Stimulated activated CD4-positive, alpha-beta T cell treated with anti-CD3 and anti-CD28 coated beads, Interleukin-4, amount 100 ng/mL, for 1 hour (primary cell): ENCODE measurements at places on chromosomes 12 and 14.

DNA sequence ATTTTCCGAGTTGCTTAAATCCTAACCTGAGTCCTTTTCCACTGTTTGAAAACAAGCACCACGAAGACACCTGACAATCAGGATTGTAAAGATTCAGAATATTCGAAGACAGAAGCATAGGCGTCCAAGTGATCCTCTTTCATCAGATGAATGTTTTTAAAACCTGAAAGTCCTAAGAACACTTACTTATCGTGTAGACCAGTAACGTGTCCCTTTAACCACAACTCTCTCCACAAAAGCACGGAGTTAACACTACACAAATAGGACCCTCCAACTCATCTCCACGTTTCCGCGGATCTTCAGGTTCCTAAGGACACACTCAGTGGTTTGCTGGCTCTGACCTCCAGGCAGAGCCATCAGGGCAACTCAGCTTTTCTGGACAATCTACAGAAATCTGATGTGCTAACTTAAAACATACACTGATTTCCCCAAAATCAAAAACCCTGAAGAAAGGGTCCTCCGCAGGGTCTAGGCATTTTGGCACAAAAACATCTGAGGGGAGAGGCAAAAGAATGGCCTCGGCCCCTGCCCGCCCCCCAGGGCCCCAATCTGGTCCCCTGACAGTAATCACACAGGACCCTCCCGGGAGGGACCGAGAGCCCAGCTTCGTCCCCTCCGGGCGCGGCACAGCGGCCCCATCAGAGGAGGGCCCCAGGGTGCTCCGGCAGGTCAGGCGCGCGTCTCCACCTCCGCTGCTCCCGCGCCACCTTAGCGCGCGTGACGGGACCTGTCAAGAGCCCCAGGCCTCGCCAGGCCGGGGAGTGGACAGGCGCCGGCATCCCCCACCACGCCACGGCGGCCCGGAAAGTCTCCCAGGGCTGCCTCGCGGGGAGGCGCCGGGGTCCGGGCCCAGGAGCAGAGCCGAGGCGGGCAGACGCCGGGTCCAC is 925 bp downstream of the DICER1 start:
- peak; percentile 38 for DNase-seq

DNA sequence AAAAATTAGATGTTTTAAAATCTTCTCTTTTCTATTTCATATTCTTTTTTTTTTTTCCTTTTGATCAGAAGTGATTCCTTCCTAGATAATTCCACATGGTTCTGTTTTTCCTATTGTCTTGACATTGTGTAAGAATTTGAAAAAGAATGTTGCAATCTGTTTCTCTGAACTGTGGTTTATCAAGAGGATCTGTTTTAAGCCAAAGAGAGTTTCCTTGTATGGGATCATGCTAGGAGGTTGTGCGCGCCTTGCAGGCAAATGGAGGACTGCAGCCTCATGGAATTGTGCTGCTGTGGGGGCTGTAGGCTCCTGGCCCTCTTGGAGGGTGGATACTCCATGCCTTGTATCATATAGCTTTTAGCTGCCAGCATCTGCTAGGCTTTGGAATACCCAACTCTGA is 43.3 kb upstream of the MBIP start:
- DNase-seq: no peak

DNA sequence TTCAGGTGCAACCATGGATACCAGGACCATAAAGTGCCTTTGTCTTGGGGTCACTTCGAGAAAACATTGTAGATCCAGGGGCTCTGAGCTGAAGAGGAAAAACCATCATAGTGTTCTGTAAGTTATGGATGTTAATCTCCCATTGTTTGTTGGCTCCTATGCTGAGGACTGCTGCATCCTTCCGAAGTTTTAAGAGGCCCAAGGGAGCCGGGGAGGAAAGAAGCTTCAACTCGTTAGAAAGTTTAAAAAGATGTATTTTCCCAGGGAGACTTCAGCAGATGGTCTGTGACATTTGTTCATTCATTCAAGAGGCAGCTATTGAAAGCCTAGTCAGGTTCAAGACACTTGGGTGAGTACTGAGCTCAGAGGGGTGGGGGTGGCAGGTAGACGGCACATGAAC is 378.8 kb upstream of the TBX3 start:
- DNase-seq: no peak

GRCh38 chr12:120132863-120133385 is 16.4 kb upstream of the RAB35 start:
- no peak for DNase-seq

DNA sequence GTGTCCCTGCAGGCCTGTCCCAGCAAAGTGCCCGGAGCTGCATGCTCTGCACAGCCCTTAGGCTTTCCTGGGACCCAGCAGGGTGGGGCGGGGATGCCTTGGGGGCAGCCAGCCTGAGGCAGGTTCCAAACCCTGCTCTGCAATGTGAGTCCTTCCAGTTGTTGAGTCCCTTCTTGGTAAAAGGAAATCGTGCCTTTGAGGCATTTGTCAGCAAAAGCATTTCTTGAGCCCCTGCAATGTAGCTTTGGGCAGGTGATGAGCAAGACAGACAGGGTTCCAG is 38.1 kb upstream of the TRAF3 start:
- no peak for DNase-seq

GRCh38 chr12:67651132-67651695 is 2.7 kb downstream of the DYRK2 start:
- DNase-seq: no peak

GRCh38 chr12:26128168-26128567 is 3.3 kb upstream of the BHLHE41 start:
- no peak for DNase-seq

GRCh38 chr14:37900561-37900960 is 305.1 kb downstream of the TTC6 start:
- DNase-seq: no peak

DNA sequence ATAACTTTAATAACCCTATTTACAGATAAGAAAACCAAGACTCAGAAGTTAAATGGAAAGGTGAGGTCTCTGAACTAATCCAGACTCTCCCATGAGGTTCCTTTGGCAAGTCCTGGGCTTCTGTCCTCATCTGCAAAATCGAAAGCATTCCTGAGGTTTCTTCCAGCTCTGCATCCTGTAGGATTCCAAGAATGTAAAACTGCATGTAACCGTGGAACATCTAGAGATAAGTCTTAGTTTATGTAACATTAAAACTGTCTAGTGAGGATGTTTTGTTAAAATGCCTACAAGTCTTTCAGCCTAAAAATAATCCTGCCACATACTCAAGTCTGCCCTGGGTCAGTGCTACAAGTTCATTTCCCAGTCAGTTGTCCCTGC is 7.3 kb upstream of the ITFG2 start:
- DNase-seq: no peak

GRCh38 chr12:61757831-61758505 is 502.2 kb upstream of the USP15 start:
- no peak for DNase-seq

DNA sequence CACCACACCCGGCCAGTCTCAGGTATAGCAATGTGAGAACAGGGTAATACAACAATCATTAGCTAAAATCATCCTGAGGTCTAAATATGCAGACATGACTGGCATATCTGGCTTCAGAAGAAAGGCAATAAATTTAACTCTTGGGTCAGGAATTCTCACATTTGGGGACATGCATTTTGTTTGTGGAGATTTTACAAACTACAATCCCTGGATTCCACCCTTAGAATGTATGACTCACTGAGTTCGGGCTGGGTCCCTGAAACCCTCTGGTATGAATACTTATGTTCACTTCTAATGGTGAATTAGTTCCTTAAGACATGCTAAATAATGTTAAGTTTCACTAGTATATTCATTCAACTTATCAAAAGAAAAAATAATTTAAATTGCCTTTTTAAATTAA is 98.9 kb upstream of the HMGA2 start:
- no peak for DNase-seq

DNA sequence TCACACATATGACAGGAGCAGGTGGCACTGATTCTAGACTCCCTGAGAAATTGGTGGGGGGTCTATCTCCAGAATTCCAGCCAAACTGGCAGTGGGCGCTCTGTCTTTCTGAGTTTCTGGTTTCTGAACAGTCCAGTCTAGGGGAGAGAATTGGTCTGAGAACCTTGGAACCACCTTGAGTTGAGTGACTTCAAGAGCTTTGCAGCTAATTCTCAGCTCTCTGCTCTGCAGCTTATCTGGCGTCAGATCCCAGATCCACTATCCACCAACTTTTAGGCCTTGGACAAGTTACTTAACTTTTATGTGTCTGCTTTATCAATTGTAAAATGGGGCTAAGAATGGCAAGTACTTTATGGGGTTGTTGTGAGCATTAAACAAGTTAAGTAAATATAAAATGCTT is 1.7 kb upstream of the KRT76 start:
- no peak for DNase-seq

- no peak for DNase-seq
These were observed 17.4 kb downstream of the LGR5 start for GRCh38 chr12:71456990-71457389.

GRCh38 chr14:54207075-54207474 is 189.7 kb upstream of the CDKN3 start:
- no peak for DNase-seq

GRCh38 chr12:75389061-75389460 is 1.8 kb upstream of the GLIPR1L2 start:
- no peak for DNase-seq

DNA sequence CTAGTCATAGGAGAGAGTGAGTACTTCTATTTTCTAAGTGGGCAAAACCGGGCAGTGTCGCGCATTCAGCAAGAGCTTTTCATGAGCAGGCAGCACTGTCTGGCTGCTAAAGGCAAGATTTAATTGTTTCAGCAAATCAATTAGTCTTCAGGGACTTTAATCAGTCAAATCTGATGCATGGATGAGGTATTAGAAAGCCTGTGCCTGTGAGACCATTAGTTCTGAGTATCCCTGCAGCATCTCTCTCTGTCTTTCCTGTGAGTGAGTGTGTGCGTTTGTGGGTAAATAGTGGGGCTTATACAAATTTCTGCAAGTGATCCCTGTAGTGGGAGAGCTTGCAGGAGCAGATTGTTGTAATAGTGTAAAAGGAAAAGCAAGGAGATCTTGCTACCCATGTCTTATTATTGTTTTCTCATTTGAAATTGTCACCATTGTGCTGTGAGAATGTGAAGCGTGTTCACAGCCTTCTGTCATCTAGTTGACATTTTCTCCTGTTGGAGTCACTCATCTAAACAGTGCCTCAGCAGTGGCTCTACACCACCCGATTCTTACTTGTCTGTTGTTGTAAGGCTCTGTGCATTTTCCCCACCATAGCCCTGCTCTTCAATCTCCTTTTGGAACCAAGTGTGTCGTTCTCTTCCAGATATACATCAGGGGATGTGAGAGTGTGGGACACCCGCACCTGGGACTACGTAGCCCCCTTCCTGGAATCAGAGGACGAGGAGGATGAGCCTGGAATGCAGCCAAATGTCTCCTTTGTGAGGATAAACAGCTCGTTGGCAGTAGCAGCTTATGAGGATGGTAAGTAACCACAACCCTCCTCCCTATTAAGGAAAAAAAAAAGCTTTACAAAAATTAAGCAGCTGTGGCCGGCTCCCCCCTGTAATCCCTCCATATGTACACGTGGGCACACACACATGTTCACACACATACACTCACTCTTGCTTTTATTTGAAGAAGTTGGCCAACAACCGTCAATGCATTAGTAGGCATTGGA is 53.6 kb downstream of the FBXW8 start:
- DNase-seq: no peak

GRCh38 chr14:59018460-59018859 is 170.0 kb upstream of the DAAM1 start:
- DNase-seq: no peak

DNA sequence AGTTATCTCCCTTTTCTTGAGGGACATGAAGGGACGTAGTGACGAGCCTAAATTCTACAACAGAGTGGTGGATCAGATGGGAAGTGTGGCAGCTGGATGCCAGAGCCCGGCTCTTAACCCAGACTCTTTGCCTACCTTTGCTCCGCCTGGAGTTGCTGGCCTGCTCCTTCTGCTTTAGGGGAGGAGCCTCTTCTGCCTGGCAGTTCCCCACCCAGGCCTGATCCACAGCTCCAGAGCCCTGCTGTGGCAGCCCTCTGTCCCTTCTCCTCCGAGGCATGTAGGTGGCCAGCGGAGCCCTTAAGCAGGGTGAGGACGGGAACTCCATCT is 2.3 kb upstream of the PRPH start:
- DNase-seq: no peak

DNA sequence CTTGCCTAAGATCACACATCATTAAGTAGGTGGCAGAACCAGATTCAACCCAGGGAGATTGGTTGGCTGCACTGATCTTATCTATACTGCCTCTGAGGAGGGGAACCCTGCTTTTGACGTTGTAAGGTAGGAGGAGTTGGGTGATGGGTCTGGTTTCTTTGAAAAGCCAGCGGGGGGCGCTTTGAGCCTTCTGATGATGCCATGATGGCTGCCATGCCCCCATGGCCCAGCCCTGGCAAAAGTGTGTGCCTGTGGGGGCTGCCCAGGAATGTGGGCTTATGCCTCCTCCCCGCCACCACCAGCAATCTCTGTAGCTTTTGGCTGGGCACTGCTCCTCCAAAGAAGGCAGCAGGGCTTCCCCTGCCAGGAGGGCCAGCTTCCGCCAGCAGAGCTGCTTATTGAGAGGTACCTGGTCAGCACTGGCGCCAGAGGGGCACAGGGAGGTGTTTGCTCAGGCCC is 224.3 kb downstream of the SLC41A2 start:
- DNase-seq: no peak

GRCh38 chr12:56488041-56488955 is at the start of gene GLS2:
TSS of gene GLS2 (minus strand) at chr12:56488161. CDS start at chr12:56488118, 43 bp downstream.
- DNase-seq: peak; percentile 67

DNA sequence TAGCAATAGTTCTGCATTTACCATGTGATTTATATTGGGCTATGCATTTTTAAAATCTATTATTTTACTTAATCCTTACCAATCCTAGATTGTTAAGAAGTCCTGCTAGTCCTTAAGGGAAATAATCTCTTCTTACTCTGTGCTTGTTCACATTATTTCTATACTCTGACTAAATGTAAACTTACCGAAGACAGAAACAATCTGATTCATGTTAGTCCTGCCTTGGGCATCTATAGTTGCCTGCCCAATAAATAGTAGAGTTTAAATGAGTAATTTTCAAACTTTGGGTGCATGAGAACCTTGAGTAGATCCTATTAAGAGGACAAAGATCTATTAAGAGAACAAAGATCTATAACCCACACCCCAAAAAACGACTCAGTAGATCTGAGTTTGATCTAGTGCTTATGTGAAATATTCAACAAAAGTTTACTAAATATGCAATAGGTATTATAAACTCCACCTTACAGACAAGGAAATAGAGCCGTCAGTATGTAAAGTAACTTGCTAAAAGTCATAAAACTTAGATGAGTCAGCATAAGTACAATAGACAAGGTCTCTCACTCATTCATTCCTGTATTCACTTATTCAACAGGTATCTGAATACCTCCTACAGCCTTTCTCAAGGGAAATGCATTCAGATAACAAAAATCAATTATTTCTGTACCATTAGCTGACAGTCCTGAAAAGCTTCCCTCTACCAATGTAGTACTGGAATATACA is 127.6 kb downstream of the PAWR start:
- no peak for DNase-seq

DNA sequence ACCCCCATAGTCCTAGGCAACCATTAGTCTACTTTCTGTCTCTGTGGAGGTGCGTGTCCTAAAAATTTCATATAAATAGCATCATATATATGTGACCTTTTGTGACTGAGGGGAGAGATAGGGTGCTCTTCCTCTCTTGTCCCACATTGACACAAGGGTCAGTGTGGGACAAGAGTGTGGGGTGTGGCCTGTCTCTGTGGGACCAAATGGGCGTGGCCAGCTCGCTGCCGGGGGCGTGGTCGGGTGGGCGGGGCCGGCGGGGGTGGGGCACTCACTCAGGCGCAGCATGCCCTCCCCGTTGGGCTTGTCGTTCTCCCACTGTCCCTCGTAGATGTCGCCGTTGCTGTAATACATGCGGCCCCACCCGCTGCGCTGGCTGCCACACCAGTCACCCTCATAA is 15.5 kb downstream of the MORN3 start:
- DNase-seq: no peak

GRCh38 chr12:92769124-92769901 is 66.5 kb downstream of the PLEKHG7 start:
- no peak for DNase-seq
